ENCODE measurements at places on chromosomes 12 and 14.
A peak's percentile ranks its signal among the peaks of the same experiment; 100 is the strongest.

GRCh38 chr12:31369712-31370521, 44.0 kb upstream of the SINHCAF start:
- DNase-seq, result no peak

DNA sequence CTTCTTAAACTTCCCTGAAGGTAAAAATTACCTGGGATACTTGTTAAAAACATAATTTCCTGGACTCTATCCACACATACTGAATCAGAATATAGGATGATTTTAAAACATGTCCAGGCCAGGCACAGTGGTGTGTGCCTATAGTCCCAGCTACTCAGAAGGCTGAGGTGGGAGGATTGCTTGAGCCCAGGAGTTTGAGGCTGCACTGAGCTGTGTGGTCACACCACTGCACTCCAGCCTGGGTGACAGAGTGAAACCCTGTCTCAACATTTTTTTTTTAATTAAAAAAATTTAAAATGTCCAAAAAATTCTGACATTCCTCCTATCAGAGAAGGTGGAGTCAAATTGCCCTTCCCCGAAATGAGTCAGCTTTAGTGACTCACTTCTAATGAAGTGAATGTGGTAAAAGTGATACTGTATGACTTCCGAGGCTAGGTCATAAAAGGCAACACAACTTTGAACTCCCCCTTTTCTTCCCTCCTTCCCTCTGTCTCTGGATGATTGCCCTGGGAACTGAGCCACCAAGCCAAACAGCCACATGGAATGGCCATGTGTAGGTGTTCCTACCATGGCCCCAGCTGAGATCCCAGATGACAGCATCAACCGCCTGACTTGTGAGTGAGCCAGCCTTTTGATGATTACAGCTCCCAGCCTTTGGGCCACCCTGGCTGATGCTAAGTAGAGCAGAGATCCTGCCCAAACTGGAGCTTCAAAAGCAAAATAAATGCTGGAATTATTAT, 36.3 kb downstream of the LIMA1 start:
- DNase-seq, result peak; percentile 91

GRCh38 chr14:59895721-59896120, 24.2 kb upstream of the LRRC9 start:
- DNase-seq, result no peak

DNA sequence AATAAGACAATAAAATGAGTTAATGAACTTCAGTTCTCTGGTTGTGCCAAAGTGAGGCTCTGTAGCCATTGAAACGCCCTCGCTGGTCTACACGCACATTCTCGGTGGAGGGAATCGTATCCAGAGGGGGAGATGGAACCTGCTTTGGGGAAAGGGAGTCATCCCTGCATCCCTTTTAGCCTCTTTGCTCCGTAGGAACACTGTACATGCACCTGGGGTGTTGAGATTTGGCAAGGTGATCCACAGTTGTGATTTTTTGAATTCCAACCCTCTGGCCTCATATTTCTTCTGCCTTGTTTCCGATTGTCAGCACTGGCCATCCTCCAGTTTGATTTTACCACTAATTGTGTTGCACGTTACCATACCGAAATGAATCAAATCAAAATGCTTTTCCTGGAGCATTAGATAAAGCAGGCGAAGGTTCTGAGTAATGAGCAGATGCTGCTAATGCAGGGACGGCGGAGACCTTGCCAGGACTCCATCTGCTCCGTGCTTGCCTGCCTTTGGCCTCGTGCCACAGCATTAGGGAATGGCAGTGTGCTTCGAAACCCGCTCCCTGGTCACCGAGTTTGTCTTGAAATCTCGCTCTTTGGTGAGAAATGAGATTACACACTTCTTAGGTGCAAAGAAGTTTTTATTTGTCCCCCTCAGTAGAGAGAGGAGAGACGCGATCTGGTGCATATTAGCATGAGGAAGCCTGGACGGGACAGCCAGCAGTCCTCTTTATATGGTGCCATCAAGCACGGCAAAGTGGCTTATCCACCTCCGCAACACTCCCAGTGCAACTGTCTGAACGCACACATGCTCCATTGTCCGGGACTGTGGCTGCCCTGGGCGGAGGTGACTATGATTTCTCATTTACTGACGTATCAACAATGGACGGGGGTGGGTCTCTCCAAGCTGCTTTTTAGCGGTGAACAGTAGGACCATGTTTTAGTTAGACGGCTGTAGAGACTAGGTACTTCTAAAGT, 59.1 kb downstream of the FBXW8 start:
- DNase-seq, result no peak

DNA sequence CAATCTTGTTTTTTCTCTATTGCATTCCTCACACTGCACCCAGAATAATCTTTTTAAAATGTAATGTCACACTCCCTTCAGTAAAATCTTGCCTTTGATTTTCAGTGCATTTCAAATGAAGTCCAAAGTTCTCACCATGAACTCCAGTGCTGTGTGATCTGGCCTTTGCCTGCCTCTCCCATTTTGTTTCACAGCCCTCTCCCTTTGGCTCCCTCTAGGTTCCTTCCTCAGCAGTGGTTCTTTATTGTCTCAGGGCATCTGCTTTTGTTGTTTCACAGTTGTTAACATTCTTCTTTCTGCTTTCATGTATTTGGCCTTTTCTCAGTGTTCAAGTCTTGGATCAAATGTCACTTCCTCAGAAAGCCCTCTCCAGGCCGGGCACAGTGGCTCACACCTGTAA, 84.5 kb upstream of the AMN1 start:
- no peak for DNase-seq

DNA sequence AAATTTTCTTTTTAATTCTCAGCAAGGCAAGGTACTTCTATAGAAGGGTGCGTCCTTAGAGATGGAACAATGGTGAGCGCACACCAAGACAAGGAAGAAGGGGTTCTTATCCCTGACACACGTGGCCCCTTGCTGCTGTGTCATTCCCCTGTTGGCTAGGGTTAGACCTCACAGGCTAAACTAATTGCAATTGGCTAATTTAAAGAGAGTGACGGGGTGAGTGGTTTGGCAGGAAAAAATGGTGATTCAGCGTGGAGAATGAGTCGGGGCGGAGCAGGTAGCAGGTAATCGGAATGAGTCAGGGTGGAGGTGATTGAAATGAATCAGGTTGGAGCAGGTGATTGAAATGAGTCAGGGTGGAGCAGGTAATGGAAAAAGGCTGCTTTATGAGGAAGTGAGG, 36.3 kb upstream of the HECTD1 start:
- DNase-seq, result no peak

GRCh38 chr14:72291908-72292688, 359.9 kb downstream of the RGS6 start:
- DNase-seq, result peak; percentile 74

All from urothelium cell line (cell line).